Endothelial cell (in vitro differentiated cells): ENCODE measurements at places on chromosomes 3 and 15.

DNA sequence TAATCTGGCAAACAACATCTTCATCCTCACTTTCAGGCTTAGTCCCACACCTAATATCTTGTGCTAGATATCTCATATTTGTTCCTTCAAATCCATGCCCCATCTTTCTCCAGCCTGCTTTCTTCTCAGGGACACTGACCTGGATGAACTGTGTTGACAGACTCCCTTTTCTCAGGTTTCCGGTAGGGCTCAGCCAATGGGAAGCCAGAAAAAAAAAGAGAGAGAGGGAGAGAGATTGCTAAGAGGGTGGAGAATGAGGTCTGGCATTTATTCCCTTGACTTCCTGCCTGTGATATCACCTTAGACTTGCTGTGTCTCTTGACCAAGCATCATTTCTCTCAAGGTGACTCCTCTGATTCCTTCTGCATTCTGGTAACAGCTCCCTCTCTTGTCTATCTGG lies 145.6 kb upstream of the ABI3BP start:
- DNase-seq = no peak

GRCh38 chr3:882533-882932 lies 210.3 kb upstream of the CNTN6 start:
- no peak for DNase-seq

DNA sequence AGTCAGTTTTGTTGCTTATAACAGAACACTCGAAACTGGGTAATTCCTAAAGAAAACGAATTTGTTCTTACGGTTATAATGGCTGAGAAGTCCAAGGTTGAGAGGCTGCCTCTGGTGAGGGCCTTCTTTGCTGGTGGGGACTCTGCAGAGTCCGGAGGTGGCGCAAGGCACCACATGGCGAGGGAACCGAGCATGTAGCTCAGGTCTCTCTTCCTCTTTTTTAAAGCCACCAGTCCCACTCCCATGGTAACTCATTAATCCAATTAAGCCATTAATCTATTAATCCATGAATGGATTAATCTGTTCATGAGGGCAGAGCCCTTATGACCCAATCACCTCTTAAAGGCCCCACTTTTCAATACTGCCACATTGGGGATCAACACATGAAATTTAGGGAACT lies 50.0 kb downstream of the ROPN1B start:
- no peak for DNase-seq

- DNase-seq = no peak
Observed at GRCh38 chr15:100692671-100693070, 90.3 kb downstream of the ASB7 start.

DNA sequence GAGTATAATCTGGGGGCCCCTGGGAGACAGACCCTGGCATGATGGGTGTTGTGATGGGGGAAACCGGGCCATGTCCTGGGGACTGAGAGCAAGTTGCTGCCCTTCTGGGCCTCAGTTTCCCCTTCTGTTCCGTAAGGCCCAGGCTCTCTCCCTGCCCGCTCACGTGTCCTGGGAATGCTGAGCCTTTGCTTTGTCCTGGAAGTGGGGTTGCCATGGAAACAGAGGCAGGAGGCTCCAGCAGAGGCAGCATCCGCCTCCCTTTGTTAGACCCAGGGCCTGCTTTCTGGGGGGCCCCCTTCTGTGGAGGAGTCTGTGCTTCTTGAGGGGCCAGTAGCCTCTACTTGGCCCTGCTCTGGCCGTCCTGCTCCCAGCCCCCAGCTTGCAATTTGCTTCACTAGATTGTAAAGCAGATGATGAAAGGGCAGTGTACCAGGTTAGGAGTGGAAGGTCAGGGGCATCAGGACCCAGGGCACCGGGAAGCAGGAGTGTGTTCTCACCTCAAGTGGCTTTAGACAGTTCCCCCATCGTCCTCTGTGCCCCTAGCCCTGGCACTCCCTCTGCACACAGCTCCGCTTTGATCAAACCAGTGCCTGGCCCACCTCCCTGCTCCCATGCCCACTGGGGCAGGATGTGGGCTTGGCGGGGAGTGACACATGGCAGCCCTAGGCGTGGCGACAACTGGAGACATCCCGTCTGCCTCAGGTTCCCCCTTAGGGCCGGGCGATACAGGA lies 105.6 kb downstream of the FBLN2 start:
- peak; percentile 34 for DNase-seq

GRCh38 chr3:146091397-146091796 lies 69.6 kb downstream of the PLOD2 start:
- no peak for DNase-seq

DNA sequence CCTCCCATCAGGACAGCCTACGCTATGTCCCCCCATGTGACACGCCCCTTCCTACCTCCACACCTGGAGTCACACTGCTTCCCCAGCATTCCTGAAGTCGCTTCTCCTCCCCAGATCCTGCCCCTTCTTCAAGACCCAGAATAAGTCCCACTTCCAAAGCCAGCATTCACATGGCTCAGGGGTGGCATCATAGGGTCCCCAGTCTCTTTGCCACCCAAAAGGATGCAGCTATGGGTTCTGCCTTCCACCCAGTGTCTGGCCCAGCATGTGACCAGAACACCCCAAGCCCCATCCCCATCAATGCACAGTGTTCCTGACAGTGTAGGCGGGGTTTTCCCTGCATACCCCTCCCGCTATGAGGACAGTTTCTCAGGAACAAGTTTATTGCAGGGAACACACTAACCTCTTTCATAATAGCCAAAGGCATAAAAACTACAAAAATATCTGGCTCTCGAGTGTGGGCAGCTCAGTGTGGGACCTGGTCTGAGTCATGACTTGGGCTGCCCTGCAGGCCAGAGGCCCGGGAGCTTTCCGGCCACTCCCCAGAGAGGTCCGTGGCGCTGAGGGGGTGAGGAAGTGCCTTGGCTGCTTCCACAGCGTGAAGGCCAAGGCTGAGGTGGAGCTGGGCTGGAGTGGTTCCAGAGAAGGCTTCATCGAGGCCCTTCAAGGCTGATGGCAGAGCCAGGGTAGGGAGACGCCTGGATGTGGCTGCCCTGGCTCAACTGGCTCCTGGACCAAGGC lies 5.8 kb downstream of the ISLR start:
- no peak for DNase-seq

- no peak for DNase-seq
Observed at GRCh38 chr3:51373658-51374421, 11.3 kb upstream of the MANF start.
